Stimulated activated CD4-positive, alpha-beta T cell treated with anti-CD3 and anti-CD28 coated beads, Interleukin-1b, Interleukin-23, amount 100 ng/mL, for 48 hours (primary cell): ENCODE measurements at places on chromosomes 3 and 15.
A peak's percentile ranks its signal among the peaks of the same experiment; 100 is the strongest.

DNA sequence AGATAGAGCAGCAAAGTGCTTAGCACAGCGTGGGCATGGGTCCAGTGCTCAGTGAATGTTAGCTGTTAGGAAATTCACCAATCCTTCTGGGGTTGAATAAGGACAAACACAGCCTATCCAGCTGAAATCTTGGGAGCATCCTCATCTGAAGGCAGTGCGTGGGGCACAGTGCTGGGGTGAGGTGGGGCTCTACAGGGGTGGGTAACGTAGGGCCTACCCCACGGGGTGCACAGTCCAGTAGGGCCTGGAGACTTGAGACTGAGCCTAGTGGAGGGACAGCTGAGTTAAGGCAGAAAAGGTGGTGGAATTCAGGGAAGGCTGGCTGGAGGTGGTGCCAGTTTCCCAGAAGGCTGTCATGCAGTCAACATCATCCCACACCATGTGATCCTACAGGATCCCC lies 73.0 kb downstream of the ISG20 start:
- DNase-seq: no peak

GRCh38 chr3:73508330-73508954 lies 116.3 kb downstream of the PDZRN3 start:
- DNase-seq: peak; percentile 10

- DNase-seq: no peak
Measured at GRCh38 chr15:101153801-101154656, 97.8 kb downstream of the CHSY1 start.

GRCh38 chr15:41827290-41827879 lies 507 bp upstream of the JMJD7 start:
- no peak for DNase-seq

- no peak for DNase-seq
Measured at GRCh38 chr3:180854887-180855286, 57.6 kb upstream of the FXR1 start.

GRCh38 chr3:192991356-192991755 lies 73.7 kb upstream of the MB21D2 start:
- no peak for DNase-seq

DNA sequence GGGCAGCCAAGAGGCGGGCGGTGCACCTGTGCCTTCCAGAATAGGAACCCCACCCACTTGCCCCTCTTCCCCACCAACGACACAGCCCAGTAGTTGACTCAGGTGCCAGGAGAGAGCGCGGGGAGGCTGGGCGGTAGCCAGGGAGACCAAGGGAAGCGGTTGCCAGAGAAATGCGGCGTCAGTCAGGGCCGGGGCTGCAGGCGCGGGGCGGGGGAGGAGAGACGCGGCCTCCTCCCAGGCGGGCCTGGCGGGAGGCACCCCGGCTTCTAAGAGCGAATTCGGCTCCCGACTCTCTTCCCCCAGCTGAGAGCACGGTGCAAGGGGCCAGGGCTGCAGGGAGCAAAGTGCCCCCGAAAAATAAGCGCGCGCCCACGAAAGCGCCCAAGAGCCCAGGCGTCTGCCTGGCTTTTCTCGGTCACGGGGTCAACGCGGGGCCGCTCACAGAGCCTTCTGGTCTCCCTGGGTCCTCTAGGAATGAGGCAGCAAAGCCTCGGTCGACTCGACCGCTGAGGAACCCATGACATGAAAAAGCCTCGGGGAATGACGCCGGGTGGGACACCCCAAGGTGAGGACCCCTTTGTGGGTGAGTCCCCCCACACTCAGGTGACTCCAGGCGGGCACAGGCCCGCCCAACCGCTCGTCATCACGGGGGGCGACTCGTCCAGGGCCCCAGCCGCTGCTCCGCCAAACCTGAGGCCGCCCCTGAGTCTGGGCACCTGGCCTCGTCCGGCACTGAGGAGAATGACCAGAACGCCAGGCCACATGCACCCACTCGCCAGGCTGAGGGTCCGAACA lies 716 bp downstream of the CPEB1 start:
- DNase-seq: no peak

DNA sequence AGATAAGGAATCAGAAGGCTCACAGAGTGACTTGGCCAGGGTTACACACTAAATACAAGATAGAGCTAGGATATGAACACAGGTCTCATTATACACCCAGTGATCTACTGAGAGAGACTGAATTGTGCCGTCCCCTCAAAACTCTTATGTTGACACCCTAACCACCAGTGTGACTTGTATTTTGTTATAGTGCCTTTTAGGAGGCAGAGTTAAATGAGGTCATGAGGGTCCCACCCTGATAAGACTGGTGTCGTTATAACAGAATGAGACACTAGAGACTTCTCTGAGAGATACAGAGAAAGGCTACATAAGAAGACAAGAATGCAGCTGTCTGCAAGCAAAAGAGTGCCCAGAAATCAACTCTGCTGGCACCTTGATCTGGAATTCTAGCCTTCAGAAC lies 12.6 kb downstream of the KPNA1 start:
- no peak for DNase-seq

DNA sequence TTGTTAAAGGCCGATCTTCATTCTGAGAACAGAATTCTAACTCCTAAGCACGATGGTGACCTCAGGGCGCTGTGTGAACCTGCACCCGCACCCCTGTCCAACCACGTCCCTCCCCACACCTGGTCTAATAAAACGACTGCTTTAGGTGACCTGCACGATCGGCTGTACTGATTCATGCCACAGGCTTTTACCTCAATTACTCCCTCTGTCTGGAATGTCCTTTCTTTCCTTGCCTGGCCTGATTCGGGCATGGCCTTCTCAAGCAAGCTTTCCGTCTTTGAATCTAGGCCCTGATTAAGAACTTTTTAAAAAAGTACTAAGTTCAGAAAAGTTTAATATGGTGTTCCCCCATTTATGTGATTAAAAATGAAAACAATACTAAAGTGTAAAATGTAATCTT lies 842 bp upstream of the U2SURP start:
- DNase-seq: no peak

DNA sequence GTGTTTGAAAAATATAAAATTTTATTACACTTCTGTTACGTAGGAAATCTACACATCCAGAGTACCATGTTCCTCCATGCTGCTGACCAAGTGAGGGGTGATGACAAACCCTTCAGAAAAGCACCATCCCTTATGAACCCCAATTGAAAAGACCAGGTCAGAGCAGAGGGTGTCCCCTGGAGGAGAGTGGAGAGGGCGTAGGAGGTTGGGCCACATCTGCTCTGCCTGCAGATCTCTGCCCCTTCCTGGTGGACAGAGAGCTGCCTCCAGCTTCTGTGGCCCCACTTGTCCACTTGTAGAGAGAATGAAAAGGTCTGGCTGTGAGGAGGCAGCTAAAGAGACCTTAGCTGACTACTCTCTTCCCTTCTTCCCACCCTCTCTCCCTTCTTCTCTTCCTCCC lies 55.5 kb downstream of the GLDN start:
- no peak for DNase-seq

GRCh38 chr3:144852999-144853398 lies 881.4 kb downstream of the DIPK2A start:
- no peak for DNase-seq

DNA sequence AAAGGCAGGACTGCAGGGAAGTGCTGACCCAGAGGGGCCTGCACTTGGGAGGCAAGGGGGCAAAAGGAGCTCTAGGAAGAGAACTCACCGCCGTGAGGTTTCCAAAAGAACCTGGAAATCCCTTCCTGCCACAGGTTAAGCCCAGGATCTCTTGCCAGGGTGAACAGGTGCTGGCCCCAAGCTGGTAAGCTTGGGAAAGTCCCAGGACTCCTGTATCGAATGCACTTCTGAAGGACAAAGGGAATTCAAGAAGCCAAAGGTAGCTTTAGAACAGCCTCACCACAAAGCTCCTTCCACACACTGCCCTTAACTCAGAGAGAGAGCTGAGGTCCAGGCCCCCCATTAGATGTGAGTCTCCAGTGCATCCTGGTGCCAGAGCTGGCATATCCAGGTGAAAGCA lies 11.9 kb upstream of the SKIC8 start:
- DNase-seq: no peak

DNA sequence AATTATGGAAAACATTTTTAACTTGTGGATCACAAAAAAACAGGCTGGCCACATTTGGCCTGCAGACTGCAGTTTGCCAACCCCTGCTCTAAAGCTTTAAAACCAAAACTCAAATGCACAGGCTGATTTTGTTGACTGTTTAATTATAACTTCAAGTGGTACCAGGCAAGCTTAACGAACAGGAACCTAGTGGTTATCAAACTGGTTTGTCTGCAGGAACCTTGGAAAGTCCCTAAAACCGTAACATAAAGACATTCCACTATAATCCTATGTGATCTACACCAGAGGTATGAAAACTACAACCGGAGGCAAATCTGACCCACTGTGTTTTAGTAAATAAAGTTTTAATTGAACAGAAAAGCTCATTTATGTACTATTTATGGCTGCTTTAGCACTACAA lies 52.4 kb downstream of the TBL1XR1 start:
- no peak for DNase-seq

DNA sequence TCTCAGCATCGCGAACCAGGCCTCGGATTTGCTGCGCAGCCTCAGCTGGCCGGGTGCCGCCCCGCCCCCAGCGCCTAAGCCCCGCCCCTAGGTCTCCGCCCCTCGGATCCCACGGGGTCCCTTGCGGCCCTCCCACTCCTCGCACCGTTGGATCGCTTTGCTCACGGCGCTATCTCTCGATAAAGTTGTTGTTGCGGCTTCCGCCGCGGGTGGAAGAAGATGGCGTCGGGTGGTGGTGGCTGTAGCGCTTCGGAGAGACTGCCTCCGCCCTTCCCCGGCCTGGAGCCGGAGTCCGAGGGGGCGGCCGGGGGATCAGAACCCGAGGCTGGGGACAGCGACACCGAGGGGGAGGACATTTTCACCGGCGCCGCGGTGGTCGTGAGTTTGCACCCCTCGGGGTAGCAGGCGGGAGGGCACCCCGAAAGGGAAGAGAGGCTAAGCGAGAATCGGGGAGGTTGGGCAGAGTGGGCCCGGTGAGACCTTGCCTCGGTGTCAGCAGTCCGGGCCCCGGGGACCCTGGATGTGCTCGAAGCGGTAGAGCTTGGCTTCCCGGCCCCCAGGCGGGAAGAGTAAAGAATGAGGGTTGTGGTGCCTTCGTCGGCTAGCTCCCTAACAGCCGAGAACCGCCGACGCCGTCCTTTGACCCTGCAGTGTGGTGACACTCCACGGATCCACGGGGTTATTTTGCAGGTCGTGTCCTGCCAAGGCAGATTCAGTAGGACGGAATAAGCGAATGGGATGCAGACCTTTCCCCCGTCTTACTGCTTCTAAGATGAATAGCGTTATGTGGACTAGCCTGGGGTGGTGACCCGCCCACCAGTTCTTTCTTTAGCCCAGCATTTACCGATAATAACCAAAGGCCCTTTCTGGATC lies at the start of gene SNX1:
TSS of gene SNX1 (plus strand) at position 188 of the 873 bp plus-strand sequence. CDS start at position 220, 32 bp downstream.
- peak; percentile 96 for DNase-seq

- peak; percentile 52 for DNase-seq
Measured at GRCh38 chr15:43253431-43254403, 13.0 kb downstream of the TGM5 start.

GRCh38 chr15:86004061-86004460 lies 75.6 kb upstream of the AGBL1 start:
- no peak for DNase-seq

DNA sequence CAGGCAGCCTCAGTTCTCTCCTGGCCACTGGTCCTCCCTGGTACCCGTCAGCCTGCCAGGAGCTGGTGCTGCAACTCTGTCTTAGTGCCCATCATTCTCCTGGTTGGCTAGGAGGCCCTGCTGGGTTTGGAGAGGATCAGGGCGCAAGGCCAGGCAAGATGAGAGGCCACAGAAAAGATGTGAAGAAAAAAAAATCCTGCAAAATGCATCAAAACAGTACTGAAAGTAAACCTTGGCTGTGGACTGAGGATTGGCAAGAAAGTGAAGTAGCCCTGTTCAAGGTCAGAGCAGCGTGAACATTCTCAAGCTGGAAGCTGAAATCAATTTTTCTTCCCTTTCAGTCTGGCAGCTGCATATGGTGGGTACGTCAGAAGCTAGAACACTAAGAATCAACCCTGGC lies 74.2 kb downstream of the GTF2E1 start:
- DNase-seq: no peak

- DNase-seq: no peak
Measured at GRCh38 chr15:65796610-65797078, 4.6 kb upstream of the DENND4A start.

DNA sequence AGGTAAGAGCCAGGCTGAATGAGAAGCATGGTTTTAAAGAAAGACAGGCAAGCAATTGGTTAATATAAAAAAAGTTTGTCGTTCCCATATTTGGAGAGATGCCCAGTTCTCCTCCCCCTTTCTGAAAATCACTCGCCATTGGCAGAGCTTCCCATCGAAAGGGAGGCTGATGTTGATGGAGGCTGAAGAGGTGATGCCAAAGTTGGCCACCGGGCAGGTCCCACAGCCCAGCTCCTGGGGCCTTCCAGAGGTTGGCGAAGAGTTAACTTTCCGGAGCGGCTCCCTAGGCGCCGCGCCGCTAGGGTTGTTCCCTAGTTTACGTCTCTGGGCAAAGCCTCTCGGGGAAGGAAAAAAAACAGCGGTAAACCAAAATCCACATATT lies 793 bp downstream of the PCOLCE2 start:
- DNase-seq: peak; percentile 7

DNA sequence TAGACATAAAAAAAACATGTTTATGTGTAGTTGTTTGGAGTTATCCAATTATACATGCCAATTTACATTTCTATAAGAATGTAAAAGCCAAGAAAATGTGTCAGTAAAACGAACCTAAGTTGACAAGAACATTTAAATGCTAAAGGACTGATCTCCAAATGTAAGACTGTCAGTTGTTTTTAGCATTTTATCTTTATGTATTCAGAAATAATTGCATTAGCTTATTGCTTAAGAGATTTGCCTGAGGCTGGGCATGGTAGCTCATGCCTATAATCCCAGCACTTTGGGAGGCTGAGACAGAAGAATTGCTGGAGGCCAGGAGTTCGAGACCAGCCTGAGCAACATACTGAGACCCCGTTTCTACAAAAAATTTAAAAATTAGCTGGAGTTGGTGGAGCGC lies 26.9 kb downstream of the PXK start:
- DNase-seq: no peak

GRCh38 chr15:31292391-31293015 lies 34.1 kb upstream of the KLF13 start:
- no peak for DNase-seq

DNA sequence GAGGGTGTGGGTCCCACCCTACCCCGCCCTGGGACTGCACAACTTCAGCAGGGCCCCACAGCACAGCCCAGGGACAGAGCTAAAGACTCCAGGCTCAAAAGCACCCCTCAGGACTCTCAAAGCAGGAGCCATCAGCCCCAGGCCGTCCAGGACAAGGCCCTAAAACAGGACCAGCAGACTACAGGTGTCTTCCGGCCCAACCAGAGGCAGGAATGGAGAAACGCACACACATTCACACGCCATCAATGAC lies 26.1 kb downstream of the ATRIP start:
- DNase-seq: no peak

DNA sequence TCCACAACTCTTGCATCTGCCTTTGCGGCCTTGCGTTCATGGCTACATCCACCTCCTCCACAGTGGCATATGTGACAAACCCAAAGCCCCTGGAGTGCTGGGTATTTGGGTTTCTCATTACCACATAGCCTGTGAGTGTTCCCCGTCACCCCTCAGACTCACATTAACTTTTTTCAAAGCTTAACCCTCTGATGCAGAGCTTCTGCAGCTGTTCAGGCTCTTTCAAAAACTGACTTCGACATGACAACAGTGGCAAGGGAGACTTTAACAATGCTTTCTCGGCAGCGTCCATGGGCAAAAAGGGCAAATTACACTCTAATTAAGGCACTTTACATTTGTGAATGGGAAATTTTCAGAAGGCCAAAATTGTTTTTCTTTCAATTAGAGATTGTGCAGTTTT lies 343.2 kb downstream of the UNC13C start:
- no peak for DNase-seq

GRCh38 chr15:58487724-58488120 lies 55.9 kb downstream of the LIPC start:
- DNase-seq: no peak
